ENCODE measurements at places on chromosomes 11 and 22.

GRCh38 chr11:95212609-95213008, 18.4 kb downstream of the SESN3 start:
- no peak for DNase-seq

GRCh38 chr11:134380785-134381184, 31.3 kb downstream of the B3GAT1 start:
- DNase-seq: no peak

DNA sequence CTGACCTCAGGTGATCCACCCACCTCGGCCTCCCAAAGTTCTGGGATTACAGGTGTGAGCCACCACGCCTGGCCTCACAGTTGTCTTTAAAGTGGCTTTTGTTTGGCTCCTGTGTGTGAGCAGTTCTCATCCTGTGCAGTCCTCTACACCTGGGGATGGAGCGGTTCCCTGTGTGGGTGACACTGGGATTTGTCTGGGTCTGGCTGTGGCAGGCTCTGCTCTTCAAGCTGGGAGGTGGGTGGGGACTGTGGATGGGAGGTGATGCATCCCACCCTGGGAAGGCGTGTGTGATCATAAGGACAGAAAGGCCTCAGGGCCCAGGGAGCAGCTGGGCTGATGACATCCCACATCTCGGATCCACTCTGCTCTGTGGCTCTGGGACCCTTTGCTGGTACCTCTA, 1266.8 kb downstream of the BRD1 start:
- no peak for DNase-seq

GRCh38 chr22:24466716-24467328, 28.3 kb upstream of the UPB1 start:
- no peak for DNase-seq

DNA sequence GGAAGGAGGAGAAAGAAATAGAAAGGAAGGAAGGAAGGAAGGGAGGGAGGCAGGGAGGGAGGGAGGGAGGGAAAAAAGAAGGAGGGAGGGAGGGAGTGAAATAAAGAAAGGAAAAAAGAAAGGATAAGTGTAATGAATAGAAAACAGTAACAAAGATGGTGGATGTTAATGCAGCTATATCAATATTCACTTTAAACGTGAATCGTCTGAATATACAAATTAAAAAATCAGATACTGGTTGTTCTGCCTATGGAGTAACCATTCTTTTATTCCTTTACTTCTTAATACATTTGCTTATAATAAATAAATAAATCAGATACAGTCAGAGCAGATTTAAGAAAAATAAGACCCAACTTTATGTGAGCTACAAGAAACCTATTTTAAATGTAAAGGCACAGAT, 1520.4 kb downstream of the TBC1D22A start:
- no peak for DNase-seq

- DNase-seq: no peak
Measured at GRCh38 chr22:29195964-29196666, 9.6 kb upstream of the EMID1 start.

DNA sequence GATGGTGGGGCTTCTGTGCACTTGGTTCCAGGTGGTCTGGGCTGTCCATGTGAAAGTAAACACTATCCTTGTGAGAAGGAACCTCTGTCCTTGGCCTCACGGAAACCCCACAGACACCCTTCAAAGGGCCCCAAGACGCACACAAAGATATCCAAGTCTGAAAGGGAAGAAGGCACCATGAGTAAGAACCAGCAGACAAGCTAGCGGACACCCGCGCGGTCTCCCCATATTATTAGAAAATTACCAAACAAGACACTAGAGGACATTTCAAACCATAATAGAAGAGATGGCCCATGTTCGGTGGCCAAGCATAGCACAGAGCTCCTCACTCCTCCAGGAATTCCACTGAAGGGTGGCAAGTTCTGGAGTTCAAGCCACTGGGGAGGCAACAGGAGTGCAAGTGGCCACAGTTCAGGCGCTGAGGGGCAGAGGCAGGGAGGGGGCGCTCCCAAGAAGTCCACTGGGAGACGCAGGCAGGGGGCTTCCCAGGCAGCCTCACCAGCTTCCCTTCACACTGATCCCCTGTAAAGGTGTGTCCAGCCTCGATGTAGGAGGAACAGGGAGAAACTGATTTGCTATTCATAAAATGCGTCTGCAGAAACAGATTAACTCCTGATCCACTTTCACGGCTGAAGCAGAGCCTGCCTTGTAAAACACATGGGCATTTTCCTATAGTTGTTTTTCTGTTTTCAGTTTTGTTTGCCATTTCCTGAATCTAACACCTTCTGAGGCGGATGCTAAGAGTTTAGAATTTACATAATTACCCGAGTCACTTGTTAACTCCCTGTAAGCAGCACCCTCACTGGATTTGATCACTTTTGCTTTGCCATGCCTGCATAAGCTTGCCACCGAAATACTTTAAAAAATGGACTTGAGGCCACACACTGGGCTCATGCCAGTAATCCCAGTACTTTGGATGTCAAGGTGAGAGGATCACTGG, 9.1 kb upstream of the PPARA start:
- DNase-seq: no peak

GRCh38 chr11:100949443-100949842, 180.2 kb downstream of the PGR start:
- no peak for DNase-seq

- DNase-seq: no peak
Measured at GRCh38 chr22:19105867-19106802, 16.1 kb downstream of the DGCR2 start.

GRCh38 chr11:12239396-12239795, 129.0 kb downstream of the MICAL2 start:
- DNase-seq: no peak

GRCh38 chr22:46942799-46943785, 180.6 kb downstream of the TBC1D22A start:
- no peak for DNase-seq

GRCh38 chr11:10927538-10927937, 69.7 kb upstream of the ZBED5 start:
- DNase-seq: no peak

- no peak for DNase-seq
Measured at GRCh38 chr11:27701355-27702105, 1.3 kb upstream of the BDNF start.

GRCh38 chr22:30887861-30888260, 80.7 kb downstream of the MORC2 start:
- no peak for DNase-seq

DNA sequence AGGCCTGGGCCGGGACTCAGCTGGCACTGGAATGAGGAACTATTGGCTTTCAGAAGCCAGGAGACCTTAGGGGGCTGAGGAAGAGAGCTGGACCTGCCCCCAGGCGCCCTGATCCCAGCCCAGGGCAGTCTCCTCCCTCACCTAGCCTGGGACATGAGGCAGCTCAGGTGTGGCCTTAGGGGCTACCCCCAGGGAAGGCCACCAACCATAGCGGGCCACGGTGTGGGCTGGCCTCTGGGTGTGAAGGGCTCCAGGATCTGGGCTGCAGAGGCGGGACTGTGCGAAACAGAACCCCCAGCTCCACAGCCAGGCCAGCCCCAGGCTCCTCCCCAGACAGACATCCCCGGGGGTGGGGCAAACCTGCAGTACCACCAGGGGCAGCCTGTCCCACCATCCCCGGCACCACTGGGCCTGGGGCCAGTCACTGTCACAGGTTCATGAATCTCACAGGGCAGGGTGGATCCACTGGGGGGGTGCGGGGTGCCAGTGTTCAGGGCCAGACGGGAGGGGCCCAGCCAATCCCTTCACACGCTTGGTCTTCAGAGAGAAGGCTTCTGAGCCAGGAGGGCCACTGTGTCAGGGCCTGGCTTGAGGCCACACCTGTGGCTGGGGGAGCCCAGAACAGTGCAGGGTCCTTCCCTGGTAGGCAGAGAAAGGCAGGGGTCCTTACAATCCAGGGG, 3.5 kb downstream of the PLXNB2 start:
- no peak for DNase-seq

DNA sequence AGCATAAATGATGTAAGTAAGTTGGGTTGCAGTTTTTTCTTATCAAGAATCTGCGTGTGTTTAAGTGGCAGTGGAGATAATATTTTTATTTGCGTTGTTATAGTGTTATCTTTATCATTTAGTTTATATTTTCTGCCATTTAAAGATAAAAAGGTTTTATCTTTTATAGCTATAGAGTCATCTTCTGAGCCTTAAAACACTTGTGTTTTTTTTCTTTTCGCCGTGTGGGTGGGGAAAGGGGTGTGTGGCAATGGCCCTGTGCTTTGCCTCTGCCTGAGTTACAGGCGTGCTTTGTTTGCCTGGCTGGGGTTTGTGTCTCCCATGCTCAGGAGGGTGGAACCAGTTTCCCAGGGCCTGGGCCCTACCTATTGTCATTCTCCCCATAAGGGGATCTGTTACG, 16.2 kb downstream of the ARHGEF12 start:
- no peak for DNase-seq
